ENCODE measurements at places on chromosomes 5 and 9. TPM values are rescaled to one million over a fixed set of nuclear protein-coding genes. Genes with fewer than 3 reads are reported as not detected.

Gene NMUR2
- total RNA-seq, result not detected

Gene BHMT2
- total RNA-seq, result 1.2 TPM

Gene RGS7BP
- 0.18 TPM for total RNA-seq

Gene PDLIM7
- total RNA-seq, result 241 TPM

Gene FOXD4L3
- not detected for total RNA-seq

Gene ABCA2
- 46.0 TPM for total RNA-seq

Gene AP3S1
- 89.2 TPM for total RNA-seq

Data from smooth muscle cell of the umbilical artery (primary cell).